ELR (cell line): ENCODE measurements at places on chromosomes 1 and 21.

GRCh38 chr1:222911866-222912265 is 97.0 kb downstream of the DISP1 start:
- peak; percentile 33 for DNase-seq

GRCh38 chr1:167168424-167168823 is 52.3 kb upstream of the POU2F1 start:
- DNase-seq = no peak

DNA sequence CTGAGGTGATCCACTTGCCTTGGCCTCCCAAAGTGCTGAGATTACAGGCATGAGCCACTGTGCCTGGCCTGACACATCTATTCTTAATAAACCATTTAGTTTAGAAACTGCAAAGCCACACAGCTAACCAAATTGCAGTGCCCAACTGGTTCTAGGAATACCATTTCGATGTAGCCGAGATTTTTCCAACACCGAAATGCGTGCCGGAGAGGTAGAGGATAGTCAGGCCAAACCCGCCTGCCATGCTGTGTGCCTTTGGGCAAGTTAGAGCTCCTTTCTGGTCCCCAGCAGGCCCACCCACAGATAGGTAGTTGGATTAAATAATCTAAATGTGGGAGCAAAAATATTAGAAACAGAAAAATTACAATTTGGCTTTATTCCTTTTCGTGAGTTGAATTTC is 254.4 kb downstream of the FOXD2 start:
- DNase-seq = no peak

- DNase-seq = no peak
Measured at GRCh38 chr1:5424802-5425703, 567.2 kb downstream of the NPHP4 start.

GRCh38 chr1:159922511-159923202 is 2.6 kb downstream of the TAGLN2 start:
- DNase-seq = no peak

GRCh38 chr1:109582021-109582420 is 33.6 kb downstream of the GNAI3 start:
- DNase-seq = no peak

GRCh38 chr1:53446051-53446450 is 13.1 kb upstream of the DMRTB1 start:
- DNase-seq = no peak

GRCh38 chr1:228268881-228269265 is 61.0 kb downstream of the OBSCN start:
- DNase-seq = no peak

GRCh38 chr1:21165646-21166045 is 11.1 kb downstream of the EIF4G3 start:
- peak; percentile 51 for DNase-seq

- no peak for DNase-seq
Measured at GRCh38 chr1:183249941-183250452, 63.9 kb downstream of the LAMC2 start.

GRCh38 chr1:112700290-112701226 is 6.4 kb downstream of the RHOC start:
- peak; percentile 94 for DNase-seq

DNA sequence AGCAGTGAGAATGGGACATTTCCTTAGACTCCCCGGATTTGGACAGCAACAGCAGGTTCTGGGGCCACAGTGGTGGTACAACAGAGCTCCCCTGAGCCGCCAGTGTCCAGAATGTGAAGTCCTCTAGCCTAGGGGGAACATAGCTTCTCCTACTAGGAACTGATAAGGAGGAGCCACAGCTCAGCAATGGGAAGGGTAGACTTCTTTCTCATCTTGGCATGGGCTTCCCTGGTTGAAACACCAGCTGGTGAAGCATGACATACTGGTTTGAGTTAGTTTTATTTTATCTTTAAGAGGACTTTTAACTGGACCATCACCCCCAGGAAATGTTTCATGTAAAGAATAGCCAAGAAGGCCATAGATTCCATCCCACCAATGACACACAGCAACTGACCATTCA is 68.4 kb downstream of the KCNJ15 start:
- DNase-seq = no peak

GRCh38 chr1:111347026-111347425 is 56.4 kb downstream of the CHIA start:
- no peak for DNase-seq

DNA sequence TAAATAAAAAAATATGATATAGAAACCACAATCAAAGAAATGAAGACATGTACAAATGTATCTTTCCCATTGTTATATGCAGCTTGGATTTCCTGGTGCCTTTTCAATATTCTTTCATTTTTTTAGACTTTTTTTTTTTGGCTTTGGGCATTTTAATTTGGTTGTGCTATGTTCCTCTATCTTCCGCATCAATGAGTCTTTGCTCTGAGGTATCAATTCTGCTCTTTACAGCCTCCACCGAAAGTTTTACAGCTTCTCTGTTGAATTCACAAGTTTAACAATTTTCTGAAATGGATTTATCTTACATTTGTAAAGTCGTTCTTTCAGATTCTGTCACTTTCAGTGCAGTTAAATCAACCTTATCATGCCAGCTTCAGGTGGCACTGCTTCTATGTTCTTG is 50.5 kb downstream of the OMA1 start:
- DNase-seq = no peak

- peak; percentile 1 for DNase-seq
Measured at GRCh38 chr21:14076143-14076806, 134.5 kb downstream of the LIPI start.

DNA sequence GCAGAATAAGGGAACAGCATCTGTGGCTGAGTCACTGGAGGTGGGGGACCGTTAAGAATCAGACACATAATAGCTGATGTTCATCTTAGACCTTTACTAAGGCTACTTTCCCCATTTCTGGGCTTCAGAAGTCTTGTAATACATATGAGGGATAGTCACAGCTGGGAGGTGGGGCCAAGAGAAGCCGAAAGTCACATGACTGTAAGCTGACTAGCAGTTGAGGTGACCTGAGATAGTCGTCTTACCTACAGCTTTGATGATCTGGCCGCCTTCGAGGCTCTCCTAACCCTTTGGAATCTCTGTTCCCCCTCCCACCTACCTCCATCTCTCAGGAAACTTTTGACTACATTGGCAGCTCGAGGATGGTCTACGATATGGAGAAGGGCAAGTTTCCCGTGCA is 9.4 kb downstream of the NCSTN start:
- no peak for DNase-seq

DNA sequence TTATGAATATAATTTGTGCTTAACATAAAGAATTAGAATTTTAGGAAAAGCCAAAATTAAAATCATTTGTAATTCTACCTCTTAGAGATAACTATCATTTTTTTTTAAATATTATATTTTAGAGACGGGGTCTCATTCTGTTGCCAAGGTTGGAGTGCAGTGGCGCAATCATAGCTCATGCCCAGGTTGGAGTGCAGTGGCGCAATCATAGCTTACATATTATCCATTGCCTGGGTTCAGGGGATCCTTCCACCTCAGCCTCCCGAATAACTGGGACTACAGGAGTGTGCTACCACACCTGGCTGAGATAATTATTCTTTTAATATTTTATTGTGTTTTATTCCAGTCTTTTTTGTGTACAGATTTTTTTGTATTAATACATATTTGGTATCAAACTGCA is 8.3 kb downstream of the RASAL2 start:
- DNase-seq = no peak

DNA sequence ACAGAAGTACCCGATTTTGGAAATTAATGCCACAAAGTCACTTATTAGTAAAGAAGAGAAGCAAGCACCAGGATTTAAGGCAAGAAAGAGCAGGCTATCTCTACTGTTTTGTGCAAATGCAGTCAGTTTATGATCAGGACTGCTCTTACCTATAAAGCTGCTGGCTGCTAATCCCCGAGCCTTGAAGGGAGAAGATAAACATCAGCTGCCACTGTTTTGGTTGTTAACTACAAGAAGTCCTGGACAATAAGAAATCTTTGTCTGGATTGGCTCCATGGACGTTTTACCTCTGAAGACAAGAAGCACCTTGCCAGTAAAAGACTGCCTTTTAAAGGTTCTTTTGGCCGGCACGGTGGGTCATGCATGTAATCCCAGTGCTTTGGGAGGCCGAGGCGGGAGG is 21.4 kb downstream of the FRRS1 start:
- DNase-seq = no peak

- no peak for DNase-seq
Measured at GRCh38 chr1:30721812-30722537, 1.4 kb downstream of the MATN1 start.

DNA sequence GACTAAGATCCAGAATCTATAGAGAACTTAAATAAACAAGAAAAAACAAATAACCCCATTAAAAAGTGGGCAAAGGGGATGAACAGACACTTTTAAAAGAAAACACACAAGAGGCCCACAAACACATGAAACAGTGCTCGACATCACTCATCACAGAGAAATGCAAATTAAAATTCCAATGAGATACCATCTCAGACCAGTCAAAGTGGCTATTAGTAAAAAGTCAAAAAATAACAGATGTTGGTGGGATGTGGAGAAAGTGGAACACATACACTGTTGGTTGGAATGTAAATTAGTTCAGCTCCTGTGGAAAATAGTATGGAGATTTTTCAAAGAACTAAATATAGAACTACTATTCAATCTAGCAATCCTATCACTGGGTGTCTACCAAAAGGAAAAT is 143.1 kb downstream of the IFI44 start:
- peak; percentile 1 for DNase-seq

DNA sequence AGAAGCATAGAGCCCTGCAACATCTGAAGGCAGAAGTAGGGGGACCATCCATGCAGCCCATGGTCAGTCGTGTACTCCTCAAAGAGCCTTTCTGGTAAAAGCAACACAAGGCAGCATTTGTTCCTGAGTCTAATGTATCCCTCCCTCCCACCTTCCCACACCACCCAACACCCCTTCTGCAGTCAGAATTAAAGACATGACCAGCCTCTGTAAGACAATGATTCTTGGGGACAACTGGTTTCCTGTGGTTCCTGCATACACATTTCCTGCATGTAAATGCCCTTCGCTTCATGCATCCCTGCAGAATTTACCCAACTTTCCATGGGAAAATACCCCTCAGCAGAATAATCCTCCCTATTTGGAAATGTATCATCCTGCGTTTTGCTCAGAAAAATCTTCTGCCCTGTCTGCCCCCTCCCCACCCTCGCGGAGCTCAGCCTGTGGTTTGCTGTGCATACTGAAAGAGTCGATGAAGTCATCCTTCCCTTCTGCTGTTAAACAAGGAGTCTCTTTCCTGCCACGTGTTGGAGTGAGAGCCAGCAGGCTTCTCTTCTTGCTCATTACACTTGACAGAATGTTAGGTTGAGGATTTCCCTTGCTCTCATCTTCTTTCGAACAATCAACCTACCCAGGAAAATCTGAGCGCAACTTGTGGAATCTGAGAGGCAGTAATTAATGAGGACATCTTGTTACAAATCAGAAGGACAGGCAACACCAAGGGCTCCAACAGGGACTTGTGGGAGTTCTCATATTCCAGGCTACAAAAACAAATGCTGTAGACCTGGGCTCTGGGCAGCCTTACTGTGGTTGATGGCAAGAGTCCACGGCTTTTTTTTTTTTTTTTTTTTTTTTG is 4.7 kb downstream of the TNN start:
- peak; percentile 31 for DNase-seq

DNA sequence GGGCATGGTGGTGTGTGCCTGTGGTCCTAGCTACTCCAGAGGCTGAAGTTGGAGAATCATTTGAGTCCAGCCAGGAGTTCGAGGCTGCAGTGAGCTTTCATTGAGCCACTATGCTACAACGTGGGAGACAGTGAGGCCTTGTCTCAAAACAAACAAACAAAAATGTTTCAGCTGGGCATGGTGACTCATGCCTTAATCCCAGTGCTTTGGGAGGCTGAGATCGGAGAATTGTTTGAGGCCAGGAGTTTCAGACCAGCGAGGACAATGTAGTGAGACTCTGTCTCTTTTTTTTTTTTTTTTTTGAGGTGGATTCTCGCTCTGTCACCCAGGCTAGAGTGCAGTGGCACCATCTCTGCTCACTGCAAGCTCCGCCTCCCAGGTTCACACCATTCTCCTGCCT is 5.0 kb upstream of the RPL5 start:
- peak; percentile 61 for DNase-seq

- no peak for DNase-seq
Measured at GRCh38 chr1:41880950-41881885, 37.5 kb downstream of the HIVEP3 start.

DNA sequence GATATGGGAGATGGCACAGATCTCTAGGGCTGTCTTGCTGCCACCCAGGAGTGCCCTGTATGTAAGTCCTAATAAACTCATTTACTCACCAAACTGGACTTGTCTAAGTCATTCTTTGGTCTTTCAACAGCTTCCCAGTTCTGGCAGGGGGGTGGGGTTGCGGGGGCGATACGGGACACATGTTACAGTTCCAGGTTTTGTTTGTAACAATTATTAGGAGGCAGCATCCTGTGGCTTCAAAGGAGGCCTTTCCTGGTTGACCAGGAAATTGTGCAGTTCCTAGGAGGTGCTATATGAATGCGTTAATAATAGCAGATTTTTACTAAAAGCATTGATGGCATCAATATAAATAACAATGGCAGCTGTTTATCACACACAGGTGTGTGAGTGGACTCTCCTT is 42.7 kb upstream of the TRIM45 start:
- DNase-seq = no peak

- DNase-seq = peak; percentile 60
Measured at GRCh38 chr21:41425954-41426675, at the start of gene MX1. MX1 (plus strand) TSS chr21:41426239; CDS start chr21:41432071, 5,832 bp downstream.

GRCh38 chr1:218305472-218306064 is 20.5 kb downstream of the RRP15 start:
- no peak for DNase-seq

DNA sequence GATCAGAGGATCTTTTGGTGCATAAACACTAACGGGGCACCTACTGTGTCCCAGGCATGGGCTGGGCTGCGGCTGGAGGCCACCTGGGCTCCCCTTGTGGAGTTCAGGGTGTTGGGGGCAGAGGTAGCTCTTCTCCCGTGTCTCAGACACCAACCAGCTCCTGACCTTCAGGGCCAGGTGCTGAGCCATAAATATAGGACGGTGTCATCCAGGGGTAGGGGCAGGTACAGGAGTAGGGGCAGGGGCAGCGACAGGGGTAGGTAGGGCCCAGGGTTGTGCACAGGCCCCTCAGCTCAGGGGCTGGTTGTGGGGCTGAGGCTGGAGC is 18.0 kb upstream of the LRRC3 start:
- DNase-seq = no peak

GRCh38 chr1:152983743-152984142 is at the start of gene SPRR1A:
SPRR1A (plus strand) TSS chr1:152984081; CDS start chr1:152985231, 1,150 bp downstream.
- no peak for DNase-seq
